NB4 (cell line): ENCODE measurements at places on chromosomes 11 and 22.

DNA sequence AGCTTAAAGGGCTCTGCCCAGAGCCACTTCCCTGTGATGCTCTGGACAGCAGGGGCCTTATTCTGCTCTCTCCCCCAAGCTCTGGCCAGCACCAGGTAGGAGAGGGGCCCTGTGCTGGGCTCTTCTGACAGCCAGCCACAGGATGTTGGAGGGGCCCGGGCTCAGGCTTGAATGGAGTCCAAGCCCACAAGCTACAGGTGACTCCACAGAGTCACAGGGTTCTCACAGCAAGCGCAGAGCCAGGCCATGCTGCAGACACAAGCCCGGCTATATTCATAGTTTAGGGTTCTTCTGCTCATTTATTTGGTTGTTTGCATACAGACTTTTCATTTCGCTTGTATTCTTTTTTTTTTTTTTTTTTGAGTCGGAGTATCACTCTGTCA is 1392.8 kb downstream of the BRD1 start:
- DNase-seq = no peak

DNA sequence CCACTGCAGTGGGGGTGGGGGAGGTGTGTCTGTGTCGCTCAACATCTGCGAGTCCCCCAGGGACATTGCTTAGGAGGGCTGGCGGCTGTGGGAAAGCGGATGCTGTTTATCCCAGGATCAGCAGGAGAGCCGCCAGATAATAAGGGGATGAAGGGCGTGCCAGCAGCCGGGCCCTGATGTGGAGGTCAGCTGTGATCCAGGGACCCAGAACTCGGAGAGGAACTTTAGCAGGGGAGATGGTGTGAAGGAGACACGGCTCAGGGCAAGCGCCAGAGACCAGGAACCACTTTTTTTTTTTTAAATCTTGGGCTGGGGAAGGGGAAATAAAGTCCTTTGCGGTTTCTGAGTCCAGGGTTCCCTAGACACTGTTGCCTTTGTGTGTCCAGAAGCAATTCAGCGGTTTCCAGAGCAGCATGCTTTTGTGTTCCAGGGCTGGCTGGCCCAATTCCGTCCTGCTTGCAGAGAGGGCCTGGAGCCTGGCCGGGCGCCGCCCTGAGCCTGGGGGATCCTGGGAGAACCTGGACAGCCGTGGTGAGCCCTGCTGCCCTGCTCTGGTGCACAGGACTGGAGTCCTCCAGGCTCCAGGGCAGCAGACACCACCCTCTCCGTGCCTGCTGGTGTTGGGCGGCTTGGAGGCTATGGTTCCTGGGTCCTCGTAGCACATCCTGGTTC is at the start of gene GRAMD4:
Gene GRAMD4 (plus strand): TSS at position 557 of the 672 bp plus-strand sequence. CDS start 6,414 bp downstream, outside the sequence.
- DNase-seq = peak; percentile 58

DNA sequence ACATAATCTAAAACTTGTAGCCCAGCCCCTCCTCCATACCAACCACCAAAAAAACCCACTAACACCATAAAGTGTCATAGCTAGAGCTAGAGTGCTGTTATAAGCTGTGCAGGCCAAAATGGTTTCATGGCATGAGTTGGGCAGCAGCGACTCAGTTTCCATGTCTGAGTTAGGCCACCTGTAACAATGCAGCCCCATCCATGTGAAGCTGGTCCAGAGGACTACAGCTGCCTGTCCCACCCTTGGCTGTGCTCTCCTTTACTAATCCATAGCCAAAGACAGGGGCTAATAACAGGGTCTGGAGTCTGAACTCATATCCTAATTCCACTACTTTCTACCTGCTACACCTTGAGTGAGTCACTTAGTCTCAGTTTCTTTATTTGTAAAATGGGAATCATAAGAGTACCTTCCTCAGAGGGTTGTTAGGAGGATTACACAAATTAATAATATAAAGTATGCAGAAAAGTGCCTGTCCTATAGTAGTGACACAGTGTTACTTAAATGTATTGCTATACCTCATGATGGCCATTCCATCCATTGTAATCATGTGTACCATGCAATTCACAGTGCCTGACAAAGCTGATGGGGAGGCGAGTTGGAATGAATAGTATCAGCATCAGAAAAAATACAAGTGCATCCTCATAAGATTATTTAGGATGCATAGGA is 20.6 kb downstream of the KCNQ1OT1 start:
- no peak for DNase-seq

DNA sequence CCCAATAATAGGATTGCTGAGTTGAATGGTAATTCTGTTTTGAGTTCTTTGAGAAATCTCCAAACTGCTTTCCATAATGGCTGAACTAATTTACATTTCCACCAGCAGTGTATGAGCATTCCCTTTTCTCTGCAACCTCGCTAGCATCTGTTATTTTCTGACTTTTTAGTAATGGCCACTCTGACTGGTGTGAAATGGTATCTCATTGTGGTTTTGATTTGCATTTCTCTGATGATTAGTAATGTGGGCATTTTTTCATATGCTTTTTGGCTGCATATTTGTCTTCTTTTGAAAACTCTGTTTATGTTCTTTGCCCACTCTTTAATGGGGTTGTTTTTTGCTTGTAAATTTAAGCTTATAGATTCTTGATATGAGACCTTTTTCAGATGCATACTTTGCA is 97.4 kb downstream of the FDX1 start:
- no peak for DNase-seq

GRCh38 chr11:96393753-96394348 is 4.0 kb downstream of the JRKL start:
- peak; percentile 66 for DNase-seq
